ENCODE measurements at places on chromosomes 4 and X.

DNA sequence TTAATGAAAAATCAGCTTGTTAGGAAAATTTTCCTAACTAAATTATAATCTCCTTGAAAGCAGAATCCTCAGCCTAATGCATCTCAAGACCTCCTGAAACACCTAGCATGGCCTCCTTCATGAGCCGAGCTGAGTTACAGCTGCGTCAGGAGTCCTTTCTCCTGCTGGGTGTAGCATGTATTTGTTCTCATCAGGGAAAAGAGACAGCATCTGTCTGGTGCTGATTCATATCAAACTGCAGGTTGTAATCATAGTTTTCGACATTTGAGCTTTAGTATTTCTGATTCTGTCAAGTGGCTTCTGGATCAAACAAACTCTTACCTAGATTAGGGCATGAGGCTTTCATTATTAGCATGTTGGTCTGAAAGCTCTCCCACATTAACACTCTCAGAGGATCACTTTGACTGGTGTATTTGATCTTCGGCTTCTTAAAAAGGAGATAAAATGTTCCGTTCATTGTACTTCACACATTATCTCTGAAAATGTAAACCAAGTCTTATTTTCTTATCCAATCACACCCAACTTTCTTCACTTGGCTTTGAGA, 140.1 kb upstream of the FRG1 start:
- no peak for DNase-seq

DNA sequence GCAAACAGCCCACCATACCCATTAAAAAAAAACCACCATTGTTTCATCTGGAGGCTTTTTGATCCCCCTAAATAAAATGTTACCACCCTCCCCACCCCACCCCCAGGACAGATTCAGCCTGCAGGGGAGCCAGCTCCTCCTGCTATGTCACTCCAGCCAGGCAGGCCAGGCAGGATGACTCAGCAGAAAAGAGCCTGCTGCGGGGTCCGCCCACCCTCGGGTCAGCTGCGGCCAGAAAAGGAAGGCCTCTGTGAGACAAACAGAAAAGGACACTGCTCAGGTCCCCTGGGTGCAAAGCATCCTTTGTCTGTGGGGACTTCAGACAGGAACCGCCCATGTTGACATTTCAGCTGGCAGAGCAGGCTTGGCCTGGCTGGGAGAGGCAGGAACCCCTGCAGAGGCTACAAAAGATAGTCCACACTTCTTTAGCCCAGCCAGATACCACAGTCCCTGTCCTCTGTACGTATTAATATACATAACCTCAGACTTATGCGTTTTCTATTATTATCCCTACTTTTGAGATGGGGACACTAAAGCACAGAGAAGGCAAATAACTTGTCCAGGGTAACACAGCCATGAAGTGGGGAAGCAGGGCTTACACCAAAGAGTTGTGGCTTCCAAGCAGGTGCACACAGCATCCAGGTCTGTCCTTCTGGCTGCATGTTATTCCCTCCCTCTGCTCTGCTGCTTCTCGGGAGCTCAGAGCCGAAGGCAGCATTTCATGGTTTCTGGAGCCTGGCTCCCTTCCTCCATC, 147.7 kb downstream of the CPEB2 start:
- peak; percentile 97 for DNase-seq

DNA sequence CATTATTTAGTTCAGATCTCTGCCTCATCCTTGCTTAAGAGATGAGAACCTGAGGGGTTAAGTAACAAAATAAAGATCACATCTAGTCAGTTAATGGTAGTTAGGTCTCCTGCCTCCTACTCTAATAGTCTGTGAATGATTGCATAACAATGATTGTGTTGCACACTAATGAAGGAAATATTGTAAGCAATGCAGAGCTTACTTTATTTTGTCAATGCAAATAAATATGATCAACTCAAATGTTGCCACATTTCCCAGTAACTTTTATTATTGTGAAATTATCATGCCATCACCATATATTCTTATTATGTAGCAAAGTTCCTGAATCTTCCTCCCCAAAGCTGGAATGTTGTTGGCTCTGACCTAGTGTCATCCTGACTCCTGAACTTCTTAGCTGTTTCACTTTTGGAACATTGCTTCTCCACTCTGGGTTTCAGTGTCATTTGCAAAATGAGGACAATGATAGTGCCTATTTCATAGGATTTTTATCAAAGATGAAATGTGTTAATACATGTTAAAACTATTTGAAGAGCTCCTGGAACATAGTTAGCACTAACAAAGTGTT, 17.0 kb upstream of the GABRA4 start:
- no peak for DNase-seq

DNA sequence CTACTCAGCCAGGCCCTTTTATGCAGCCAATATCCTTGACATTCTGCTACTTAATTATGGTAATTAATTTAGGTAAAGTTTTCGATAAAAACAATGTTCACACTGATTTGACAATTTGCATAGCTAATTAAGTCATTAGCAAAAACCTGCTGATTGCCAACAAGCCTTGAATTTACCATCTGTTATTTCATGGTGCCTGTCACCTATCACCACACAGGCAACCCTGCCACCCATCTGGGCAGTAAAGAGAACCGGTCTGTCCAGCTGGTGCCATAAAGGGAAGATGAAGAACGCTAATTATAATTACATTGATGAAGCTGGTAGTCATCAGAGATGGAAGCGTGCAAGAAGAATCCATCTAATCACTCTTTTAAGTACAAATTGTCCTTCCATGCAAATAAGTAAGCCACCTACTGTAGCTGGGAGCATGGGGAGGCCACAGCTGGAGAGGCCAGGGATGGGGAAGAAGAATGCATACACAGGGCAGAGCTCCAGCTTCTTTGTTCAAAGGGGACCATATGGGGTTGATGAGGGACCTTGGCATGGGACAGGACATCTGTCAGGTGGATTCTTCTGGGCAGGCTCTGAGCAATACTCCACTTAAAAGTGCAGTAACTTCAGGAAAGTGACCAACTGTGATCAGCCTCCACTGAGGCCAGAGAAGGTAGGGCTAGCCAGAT, 277.3 kb upstream of the TAPT1 start:
- no peak for DNase-seq

GRCh38 chrX:150544222-150544787, 24.1 kb upstream of the MTM1 start:
- DNase-seq, result peak; percentile 17

DNA sequence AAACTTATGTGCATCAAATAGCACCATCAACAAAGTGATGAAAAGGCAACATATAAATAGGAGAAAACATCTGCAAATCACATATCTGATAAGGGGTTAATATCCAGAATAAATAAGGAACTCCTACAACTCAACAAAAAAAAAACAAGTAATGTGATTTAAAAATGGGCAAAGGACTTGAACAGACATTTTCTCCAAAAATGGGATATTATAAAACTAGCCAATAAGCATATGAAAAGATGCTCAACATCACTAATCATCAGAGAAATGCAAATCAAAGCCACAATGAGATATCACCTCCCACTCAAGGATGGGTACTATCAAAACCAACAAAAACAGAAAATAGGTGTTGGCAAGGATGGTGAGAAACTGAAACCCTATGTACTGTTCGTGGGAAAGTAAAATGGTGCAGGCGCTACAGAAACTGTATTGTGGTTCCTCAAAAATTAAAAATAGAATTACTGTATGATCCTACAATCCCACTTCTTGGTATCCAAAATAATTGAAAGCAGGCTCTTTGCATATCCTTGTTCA, 2.4 kb downstream of the DNAJB14 start:
- DNase-seq, result no peak

DNA sequence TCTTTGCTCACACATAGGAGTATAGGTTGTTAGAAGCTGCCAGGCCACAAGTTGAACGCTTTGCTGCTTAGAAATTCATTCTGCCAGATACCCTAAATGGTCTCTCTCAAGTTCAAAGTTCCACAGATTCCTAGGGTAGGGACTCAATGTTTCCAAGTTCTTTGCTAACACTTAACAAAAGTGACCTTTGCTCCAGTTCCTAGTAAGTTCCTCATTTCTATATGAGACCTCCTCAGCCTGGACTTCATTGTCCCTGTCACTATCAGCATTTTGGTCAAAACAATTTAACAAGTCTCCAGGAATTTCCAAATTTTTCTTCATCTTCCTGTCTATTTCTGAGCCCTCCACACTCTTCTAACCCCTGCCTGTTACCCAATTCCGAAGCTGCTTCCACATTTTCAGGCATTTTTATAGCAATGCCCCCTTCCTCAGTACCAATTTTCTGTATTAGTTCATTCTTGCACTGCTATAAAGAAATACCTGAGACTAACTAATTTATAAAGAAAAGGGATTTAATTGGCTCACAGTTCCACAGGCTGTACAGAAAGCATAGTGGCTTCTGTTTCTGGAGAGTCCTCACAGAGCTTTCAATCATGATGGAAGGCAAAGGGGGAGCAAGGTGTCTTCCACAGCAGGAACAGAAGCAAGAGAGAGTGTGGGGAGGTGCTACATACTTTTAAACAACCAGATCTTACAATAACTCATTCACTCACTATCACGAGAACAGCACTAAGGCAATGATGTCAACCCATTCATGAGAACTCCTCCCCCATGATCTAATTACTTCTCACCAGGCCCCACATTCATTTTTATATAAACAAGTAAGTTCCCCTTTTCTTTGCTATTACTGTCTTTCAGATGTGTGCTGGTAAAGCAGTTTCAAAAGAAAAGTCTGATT, 11.5 kb upstream of the TLR1 start:
- DNase-seq, result no peak

- DNase-seq, result peak; percentile 92
These were observed 242.0 kb downstream of the BCOR start for GRCh38 chrX:39855748-39856129.

- DNase-seq, result no peak
These were observed 1.4 kb downstream of the TREX2 start for GRCh38 chrX:153444333-153445011.

- DNase-seq, result no peak
These were observed 255.1 kb upstream of the GPRIN3 start for GRCh38 chr4:89562746-89563145.

DNA sequence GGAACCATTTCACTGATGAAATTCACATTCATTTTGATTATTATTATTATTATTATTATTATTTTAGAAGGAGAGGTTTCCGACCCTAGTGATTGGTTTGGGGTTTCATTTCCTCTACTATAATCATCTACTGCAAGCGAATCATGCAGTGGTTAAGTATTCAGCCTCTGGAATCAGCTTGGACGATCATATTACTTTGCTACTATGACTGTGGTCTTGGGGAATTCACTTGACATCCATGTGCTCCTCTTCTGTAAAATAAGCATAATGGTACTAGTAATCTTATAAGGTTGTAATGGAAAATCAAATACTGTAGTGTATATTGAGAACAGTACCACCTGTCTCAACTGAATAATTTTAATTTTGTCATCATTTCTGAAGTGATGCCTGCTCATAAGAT, 132.1 kb upstream of the SLC4A4 start:
- no peak for DNase-seq

- no peak for DNase-seq
These were observed 20.9 kb upstream of the RAB40A start for GRCh38 chrX:103540145-103540544.
